ENCODE measurements at places on chromosomes 7 and 10.

- no peak for DNase-seq
Observed at GRCh38 chr7:93574269-93574645, 267 bp downstream of the CALCR start.

- no peak for DNase-seq
Observed at GRCh38 chr10:8375137-8375536, 320.6 kb downstream of the GATA3 start.

GRCh38 chr7:2231992-2232765 lies 566 bp downstream of the MAD1L1 start:
- no peak for DNase-seq

GRCh38 chr7:41436139-41436538 lies 266.8 kb downstream of the INHBA start:
- DNase-seq = no peak

GRCh38 chr7:41921453-41921981 lies 218.6 kb upstream of the INHBA start:
- no peak for DNase-seq

GRCh38 chr7:2824678-2825461 lies 19.2 kb downstream of the GNA12 start:
- DNase-seq = no peak

GRCh38 chr10:28467615-28468014 lies 65.3 kb upstream of the WAC start:
- no peak for DNase-seq

DNA sequence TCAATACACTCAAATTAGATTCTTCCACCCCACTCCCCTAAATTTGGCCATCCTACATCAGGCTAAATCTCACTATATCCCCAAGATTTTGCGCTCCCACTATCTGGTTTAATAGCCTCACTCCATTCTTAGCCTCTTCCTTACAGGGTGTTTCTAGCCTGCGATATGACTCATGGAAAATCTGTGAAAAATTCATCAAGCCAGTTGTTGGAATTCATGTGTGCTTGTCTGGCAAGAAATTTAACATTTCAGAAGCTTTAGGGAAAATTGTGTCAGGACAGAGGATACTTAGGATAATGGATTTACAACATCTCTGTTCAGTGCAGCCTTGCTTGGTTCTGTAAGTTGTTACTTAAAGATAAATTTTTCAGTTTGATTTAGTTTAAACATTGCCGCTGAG lies 1249.9 kb upstream of the AUTS2 start:
- DNase-seq = no peak

DNA sequence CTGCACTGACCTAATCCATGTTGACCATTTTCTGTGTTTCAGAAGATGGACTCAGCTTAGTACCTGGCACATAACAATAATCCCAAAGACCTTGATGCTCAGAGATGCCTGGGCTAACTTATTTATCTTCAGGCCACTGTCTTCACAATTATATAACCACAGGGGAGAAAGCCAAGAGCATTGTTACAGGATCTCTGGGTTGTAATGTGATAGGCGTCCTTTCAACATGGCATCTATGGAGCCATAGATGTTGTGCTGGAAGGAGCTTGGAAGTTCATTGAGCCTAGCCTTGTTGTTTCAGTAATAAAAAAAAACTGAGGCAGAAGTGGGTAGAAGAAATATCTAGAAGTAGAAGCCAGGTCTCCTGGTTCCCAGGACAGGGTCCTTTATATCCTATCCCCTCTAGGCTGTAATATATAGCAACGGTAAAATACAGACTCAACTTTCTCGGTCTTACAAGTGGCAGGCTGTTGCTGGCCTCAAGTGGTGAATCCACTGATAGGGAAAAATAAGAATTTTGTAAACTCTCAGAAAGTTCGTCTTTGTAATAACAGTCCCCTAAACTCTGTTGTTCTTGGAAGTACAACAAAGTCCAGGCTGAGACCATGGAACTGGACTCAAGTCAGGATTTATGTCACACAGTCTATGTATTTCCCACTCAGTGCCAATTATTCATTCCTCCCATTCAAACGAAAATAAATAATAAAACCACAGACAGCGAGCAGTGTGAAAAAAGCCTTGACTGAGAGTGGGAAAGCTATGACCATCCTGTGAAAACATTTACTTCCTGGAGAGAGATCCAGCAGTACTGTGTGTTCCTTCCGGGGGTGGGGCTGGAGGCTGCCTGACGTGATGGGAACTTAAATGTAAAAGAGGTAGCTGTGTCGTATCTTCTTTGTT lies 277.6 kb downstream of the REEP3 start:
- no peak for DNase-seq

DNA sequence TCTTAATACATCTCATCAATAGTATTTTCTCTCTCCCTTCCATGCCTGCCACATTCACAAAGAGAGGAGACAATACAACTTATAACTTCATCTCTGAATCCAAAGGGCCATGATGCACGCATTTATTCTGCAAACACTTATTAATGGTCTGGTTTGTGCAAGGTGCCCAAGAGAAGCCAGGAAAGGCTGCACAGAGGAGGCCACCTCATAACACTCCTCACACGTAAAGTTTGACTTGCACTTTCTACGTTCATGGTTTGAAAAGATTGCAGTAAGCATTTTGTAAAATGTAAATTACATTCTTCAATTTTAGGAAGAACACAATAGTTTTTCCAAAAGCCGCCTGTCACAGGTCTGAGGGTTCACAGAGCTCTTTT lies 1.2 kb upstream of the PALS2 start:
- no peak for DNase-seq

DNA sequence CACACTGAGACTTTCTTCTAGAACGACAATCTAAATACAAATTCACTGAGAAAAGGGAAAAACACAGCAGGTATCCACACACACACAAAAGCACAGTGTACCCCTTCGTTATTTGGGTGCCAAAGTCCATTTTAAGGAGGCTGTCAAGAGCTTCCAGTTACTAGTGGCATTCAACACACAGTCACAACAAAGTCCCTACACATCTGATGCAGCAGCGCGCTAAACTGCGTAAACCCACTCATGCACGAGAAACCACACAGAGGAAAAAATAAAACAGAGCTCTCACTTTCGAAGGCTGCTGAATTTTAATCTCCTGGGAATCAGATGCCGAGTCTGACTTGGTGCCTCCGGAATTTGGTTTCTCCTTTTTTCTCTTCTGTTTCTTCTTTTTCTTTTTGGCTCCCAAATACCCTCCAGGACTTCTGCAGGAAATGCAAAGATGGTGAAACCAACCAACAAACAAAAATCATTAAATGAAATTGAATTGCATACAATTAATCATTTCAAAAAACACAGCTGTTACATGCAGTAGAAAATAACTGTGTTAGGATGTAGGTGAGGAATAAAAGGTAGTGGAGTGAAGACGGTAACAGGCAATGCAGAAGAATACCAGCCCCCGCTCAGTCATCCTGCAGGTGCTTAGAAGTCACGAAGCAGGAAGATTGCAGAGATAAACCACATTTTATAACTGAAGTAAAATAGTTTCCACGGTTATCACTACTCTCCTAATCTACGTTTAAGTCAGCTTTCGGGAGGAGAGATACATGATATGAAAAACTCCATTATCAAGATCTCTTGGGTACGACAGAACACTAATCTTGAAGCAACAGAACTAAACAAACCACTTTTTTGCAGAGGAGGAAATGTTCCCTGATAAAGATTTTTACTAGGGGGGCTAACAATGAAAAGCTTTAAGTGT lies 27.1 kb downstream of the NMT2 start:
- no peak for DNase-seq

- DNase-seq = peak; percentile 71
Observed at GRCh38 chr10:43322769-43323168, 48.7 kb upstream of the FXYD4 start.

DNA sequence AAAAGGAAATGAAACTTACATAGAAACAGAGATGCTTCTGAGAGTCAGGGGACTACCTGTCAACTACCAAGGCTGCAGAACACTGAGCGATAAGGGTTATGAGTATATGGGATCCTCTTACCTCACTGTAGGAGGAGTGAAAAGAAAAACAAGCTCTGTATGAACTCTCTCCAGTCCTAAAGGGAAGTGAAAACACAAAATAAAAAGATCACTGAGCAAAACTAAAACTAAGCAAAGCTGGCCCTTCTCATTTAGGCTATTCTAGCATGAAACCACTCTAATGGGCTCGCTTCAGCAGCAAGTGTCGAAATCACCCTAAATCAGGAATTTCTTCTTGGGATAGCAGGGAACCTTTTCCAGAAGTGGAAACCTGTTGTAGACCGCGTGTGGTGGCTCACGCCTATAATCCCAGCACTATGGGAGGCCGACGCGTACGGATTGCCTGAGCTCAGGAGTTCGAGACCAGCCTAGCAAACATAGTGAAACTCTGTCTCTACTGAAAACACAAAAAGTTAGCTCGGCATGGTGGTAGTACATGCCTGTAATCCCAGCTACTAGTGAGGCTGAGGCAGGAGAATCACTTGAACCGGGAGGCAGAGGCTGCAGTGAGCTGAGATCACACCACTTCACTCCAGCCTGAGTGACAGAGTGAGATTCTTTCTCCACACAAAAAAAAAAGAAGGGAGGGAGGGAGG lies 27.0 kb downstream of the DCLRE1C start:
- DNase-seq = no peak

DNA sequence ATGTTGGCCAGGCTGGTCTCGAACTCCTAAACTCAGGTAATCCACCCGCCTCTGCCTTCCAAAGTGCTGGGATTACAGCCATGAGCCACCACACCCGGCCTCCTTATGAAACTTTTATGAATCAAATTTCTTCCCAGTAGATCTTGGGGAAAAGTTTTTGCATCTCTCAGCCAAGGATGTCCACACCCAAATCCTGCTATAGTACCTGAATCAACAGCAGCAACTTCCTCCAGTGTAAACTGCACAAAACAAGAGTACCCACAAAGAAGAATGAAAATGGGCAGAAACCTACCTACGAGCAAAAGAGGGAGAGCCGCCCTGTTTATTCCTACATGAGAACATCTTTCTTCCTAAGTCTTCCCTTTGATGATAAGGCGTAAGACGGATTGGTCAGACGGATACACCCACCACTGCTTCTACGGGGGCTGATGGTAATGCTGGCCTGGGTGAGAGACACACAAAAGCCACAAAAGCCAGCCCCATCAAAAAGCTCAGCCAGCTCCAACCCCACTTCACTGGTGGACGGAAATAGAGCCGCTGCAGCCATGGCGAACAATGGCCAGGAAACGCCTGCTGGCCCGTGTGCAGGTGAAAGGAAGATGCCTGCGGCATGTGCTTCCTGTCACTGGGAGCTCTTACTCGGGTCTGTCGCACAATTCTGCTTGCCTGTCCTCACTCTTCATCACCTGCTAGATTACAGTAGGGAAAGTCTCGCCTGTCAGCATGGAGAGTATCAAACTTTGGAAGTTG lies 10.4 kb downstream of the JCAD start:
- DNase-seq = no peak

- no peak for DNase-seq
Observed at GRCh38 chr7:159139639-159140038, 5.0 kb downstream of the VIPR2 start.

GRCh38 chr7:22944510-22944909 lies 69.4 kb downstream of the HYCC1 start:
- no peak for DNase-seq

DNA sequence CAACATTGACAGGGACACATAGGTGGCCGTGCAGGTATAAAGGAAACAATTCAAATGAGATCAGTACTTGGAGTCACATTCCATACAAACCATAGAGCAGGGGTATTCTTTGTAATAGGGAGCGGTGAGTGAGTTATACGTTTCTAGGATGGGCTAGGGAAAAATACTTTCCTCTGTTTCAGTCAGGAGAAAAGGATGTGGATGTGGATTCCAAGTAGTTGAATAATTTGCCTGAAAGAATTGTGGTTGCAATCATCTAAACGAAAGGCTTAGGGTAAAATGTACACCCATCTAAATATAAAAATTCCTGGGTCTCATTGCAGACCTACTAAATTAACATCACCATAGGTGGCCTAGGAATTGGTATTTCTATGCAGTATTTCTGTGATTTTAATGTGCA lies 270.7 kb upstream of the IGFBP3 start:
- no peak for DNase-seq

GRCh38 chr7:126819197-126819484 lies 433.6 kb downstream of the GRM8 start:
- no peak for DNase-seq

- DNase-seq = no peak
Observed at GRCh38 chr7:73820013-73820412, 10.8 kb upstream of the CLDN4 start.

GRCh38 chr10:61319386-61320256 lies 133.6 kb downstream of the TMEM26 start:
- no peak for DNase-seq

GRCh38 chr10:129866894-129867293 lies 97.2 kb downstream of the EBF3 start:
- no peak for DNase-seq

DNA sequence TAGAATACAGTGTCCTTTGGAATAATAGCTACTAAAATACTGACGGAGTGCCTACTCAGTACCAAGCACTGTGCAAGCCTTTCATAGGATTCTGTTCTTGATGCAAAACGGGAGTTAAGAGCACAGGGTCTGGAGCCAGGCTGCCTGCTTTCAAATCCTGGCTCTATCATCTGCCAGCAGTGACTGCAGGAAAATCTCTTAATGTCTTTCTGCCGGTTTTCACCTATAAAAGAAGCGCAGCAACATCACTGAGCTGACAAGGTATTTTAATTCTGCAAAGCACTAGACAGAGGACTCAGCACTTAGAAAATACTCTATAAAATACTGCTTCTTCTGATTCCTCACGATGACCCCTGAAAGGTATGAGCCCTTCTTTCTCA lies 659 bp downstream of the FIGNL1 start:
- DNase-seq = no peak

DNA sequence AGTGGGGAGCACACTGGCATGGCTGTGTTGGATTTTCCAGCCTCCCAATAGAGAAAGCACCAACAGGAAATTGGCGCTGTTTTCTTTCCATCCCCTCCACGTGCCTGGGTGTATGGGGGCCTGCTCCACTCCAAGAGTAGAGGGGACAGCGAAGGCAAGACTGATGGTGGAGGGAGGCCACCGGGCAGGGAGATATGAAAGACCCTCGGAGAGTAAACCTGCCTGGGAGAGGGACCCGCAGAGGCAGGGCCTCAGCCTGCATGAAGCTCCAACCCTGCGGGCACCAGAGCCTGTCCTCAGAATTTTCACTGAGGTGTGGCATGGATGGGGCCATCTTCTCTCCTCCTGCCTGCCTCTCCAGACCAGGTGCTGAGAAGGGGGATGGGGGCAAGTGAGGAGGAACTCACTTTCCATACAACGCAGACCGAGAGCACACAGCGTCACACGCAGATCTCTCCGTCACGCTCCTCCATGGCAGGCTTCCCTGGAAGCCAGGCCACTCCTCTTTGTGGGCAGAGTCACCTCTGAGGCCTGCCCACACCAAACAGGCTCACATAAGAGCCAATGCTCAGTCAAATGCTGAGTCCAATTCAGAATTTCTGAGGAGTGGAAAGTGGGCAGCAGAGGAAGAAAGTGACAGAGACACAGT lies 18.8 kb downstream of the ANXA11 start:
- DNase-seq = no peak

GRCh38 chr7:159096736-159097581 lies 47.7 kb downstream of the VIPR2 start:
- no peak for DNase-seq

- no peak for DNase-seq
Observed at GRCh38 chr10:110516815-110517492, 19.2 kb downstream of the DUSP5 start.

- no peak for DNase-seq
Observed at GRCh38 chr10:93110472-93111146, 36.9 kb downstream of the CYP26A1 start.

- DNase-seq = no peak
Observed at GRCh38 chr10:125147971-125148439, 12.4 kb downstream of the CTBP2 start.

- DNase-seq = no peak
Observed at GRCh38 chr10:29946953-29947700, 112.3 kb downstream of the JCAD start.

Measured in activated CD4-positive, CD25-positive, alpha-beta regulatory T cell (primary cell).